ENCODE measurements at places on chromosomes 6 and 20.

DNA sequence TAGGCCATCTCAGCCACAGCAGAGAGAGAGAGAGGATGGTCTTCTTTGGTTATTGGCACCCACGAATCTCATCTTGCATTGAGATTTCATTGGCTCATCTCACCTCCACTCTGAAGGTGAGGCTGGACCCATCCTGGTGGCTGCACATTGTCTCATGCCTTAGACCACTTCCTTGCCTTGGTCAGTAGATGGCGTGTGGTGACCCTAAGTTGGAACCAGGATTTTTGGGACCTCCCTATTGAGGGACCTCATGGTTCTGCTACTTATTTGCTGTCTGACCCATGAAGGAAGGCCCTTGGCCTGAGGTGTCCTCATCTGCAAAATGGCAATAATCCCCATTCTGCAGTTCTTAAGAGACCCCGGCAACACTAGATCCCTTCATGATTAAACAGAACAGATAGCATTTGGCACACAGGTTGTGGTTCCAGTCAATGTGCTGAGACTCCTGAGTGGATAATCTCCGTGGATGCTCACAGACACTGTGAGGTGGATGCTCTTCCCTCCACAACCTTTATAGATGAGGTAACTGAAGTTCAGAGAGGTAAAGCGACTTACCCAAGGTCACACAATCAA, 21.5 kb upstream of the AAR2 start:
- DNase-seq, result no peak

DNA sequence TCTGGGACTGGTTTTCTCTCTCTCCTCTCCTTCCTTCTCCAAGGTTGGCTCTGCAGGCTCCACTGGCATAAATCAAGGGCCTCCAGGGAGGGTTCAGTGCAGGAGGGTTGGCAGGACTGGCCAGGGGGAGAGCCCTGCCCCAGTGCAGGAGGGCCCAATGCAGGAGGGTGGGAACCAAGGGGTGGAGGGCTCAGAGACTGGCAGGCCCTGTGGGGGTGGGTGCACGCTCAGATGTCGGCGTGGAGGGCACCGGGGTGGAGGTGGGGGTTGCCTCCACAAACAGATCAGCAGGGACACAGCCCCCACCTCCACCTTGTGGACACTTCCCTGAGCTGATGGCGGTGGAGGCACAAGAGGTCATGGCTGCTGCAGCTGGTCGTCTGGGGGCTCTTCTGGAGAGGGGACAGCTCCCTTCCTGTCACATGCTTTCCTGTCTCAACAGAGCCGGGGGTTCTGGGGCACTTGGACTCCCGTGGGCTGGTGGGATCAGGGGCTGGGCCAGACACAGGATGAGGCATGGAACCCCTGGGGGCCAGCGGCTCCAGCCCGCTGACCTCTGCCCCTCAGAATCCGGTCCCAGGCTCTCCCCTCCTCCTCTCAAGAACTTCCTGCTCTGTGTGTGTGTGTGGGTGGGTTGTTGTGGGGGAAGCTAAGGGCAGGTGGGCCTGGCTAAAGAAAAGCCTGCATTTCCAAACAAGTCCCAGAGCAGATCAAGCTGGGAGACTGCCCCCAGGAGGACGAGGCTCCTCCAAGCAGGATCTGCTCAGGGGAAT, 2.7 kb upstream of the ABHD16B start:
- no peak for DNase-seq

DNA sequence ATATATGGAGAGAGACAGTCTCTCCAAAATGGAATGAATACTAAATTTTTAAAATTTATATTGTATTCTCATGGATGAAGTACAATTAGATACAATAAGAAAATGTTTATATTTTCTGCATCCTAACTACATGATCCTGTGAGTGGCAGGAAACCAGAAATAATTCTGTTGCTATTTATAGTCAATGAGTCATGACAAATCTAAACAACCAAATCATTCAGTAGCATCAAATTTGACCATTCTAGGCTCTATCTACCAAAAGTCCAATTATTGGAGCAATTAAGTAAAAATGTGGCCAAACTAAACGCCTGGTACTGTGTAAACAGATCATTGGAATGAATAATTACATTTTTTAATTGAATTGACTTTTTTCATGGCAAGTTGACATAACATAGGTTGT, 959.8 kb downstream of the EPHA7 start:
- no peak for DNase-seq

DNA sequence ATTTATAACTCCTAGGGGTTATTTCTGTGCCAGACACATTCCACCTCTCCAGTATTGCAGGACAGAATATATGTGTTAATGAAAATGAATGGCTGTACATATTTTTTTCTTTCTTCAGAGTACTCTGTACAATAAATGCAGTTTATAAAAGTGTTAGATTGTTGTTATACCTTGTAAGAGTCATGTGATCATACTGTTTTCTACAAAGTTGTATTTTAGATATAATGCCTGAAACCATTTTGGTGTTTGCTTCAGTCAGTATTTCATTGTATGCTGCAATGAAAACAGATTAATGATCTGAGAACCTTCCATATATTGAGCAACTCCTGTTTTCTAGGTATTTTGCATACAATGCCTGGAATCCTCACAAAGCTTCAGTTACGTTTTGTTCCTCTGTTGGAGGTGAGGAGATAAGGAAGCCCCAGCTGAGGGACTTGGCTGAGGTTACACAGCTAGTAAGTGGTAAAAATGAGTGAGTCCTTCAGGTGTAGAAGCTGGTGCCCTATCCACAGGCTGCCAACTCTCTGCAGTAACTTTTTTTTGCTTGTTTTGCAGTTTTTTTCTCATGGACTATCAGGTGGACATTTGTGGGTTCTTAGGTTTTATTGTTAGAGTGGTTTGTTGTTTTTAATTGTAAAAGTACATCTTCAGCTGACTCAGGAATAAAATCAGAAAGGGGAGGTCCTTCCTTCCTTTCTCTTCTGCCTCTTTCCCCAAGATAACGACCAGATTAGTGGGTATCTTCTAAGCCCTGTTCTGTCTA, 11.6 kb downstream of the PDCD2 start:
- no peak for DNase-seq

GRCh38 chr6:1739680-1740079, 130.0 kb downstream of the FOXC1 start:
- DNase-seq, result no peak

- DNase-seq, result no peak
Measured at GRCh38 chr6:53855940-53856339, 61.1 kb downstream of the LRRC1 start.

GRCh38 chr20:15923030-15923776, 650.0 kb downstream of the KIF16B start:
- no peak for DNase-seq

- no peak for DNase-seq
Measured at GRCh38 chr20:24160563-24161281, 172.1 kb upstream of the GGTLC1 start.

DNA sequence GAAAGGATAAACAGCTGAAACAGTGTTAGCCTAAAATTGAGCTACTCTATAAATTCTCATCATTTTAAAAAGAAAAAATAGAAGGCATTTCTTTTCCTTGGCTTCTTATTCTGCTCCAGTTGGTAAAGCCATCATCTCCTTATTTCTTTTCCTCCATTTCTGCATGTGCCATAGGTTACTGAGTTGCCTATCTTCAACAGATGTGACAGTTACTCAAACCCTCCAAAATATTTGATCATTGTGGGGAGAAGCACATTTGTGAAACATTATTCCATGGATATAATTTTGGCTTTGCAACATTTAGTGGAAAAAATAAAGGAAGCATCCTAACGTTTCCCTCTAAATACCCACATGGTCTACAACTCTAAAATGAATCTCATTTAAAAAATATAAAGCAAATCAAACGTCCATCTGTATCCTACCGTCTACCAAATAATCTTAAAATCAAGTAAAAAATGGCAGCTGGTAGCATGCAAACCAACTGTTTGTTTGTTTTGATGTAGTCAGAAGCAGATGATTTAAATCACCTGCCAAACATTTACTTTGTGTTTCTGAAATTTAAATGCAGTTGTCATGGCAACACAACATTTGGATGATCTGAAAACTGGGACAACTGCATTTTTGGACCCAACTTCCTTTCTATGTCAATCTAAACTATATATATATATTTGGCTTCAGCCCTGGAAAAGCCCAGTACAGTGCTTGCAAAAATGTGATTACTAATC, 16.8 kb upstream of the SNX9 start:
- DNase-seq, result no peak

- no peak for DNase-seq
Measured at GRCh38 chr6:68372991-68373390, 262.1 kb upstream of the ADGRB3 start.

DNA sequence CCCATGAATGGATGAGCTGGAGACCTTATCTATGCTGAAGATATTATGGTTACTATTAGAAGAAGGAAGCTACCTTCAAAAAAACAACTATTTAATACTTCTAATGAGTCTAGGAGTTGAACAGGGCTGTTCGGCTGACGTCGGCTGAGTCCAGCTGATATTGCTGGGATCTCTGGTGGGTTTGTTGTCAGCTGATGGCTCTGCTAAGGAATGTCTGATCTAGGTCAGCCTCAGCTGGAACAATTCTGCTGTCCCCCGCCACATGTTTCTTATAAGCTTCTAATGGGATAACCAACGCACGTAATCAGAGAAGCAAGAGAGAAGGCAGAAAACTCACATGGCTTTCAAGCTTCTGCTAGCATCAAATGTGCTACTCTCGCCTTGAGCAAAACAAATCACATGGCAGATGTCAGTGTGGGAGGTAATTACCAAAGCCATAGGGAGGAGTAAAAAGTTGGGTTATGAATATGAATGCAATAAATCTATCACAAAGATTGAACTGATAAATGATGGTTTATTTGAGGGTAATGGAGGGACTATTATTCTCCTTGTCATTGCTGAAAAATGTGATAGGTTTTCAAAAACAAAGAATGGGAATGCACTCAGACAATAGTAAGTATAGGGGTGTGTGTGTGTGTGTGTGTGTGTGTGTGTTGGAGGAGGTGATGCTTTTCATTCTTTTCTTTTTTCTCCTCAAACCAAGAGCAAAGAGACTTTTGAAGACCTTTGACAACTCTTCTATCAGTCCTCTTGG, 71.5 kb downstream of the BTBD3 start:
- no peak for DNase-seq

DNA sequence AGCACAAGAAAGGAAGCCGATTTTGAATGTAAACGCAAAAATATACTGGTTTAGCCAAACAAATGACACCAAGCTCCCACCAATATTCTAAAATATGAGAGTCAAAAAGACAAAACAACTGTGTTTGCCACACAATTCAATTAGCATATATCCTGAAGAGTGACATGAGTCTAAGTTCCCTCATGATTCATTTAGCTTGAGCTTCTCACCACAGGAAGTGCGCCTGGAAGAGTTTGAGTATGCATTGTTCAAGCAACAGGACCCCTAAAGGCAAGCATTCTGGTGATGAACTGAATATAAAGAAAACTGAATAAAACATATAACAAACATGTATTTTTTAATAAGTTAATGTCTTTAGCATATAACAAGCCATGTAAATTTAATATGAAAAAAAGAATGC, 115.2 kb upstream of the RUNX2 start:
- no peak for DNase-seq

DNA sequence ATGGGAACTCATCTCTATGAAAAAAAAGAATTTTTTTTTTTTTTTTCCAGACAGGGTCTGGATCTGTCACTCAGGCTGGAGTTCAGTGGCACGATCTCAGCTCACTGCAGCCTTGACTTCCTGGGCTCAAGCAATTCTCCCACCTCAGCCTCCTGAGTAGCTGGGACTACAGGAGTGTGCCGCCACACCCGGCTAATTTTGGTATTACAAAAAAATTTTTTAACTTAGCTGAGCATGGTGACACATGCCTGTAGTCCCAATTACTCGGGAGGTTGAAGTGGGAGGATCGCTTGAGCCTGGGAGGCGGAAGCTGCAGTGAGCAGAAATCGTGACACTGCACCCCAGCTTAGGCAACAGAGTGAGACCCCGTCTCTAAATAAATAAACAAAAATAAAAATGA, 7.5 kb downstream of the DEF6 start:
- DNase-seq, result no peak

DNA sequence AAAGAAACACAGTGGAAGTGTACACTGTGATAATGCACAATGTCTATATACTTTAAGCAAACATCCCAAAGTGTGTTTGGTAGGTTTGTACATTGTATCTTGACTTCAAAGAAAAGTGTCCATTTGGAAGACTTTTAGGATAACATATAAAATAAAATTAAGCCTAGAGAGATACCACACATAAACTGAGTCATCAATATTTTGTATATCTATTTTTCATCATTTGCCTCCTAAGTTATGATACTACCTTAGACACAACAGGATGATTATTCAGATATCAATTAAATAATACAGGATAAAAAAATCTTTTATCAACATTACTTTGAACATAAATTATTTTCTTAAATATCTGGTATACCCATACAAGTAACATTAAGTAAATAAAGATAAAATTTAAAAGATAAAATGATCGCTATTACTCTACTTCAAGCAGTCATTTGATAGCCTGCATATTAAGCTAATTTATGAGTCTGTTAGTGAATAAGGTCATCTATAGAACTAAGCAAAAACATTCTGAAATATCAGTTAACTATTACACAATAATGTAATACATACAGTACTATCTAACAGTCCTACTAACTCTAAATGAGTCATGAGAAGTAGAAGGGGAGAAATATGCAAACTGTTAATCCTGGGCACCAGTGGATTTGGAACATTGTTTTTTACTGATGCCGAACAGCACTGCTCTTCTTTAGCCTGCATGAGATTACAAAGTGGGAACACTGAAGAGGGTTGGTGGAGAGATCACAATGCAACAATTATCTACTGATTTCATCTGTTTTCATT, 158.4 kb upstream of the SIM1 start:
- DNase-seq, result no peak

- no peak for DNase-seq
Measured at GRCh38 chr6:142846883-142847287, 98.1 kb downstream of the HIVEP2 start.

DNA sequence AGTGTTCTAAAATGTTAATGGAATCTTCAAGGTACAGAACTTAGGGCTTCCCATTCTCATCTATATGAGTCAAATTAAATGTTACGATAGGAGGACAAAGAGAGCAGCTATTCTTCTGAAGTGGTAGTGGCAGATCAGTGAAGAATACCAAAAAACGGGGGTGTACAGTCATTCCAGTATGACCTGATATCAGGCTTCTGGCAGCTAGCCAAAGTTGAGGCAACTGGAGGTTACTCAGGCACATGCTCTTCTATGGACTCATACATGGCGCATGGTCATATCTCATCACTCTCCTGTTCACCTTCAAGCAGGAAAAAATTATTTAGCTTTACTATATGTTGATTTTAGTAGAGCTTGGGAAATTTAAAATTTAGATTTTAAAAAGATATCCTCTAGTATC, 1608.8 kb downstream of the GRIK2 start:
- DNase-seq, result no peak

DNA sequence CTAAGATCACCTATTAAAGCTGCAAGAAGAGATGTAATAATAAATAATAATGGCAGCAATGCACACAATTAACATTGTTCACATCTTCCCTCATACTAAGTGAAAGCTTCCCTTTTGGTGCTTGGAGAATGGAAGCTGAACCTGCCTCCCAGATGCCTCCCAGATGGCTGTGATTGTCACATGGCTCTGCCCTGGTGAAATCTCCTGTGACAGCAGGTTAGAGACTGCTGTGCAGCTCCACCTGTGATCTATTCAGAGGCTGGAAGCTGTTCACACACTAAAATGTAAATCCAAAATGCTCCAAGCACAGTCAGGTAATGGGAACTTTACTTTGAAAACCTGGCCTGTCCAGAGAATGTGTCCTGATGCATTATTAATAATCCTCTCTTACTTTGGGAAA, 41.7 kb upstream of the RGS17 start:
- DNase-seq, result no peak

- DNase-seq, result no peak
Measured at GRCh38 chr6:80331522-80331921, 225.1 kb downstream of the BCKDHB start.

Measured in stimulated activated CD4-positive, alpha-beta T cell treated with anti-CD3 and anti-CD28 coated beads, Interleukin-1b, Interleukin-23, amount 100 ng/mL, for 1 hour (primary cell).